Activated CD4-positive, alpha-beta T cell treated with anti-CD3 and anti-CD28 coated beads, Interleukin-2, amount 10 ng/mL, durations not matched to agents 24 days and 14 days (primary cell): ENCODE measurements at places on chromosomes 12 and 14. TPM values are rescaled to one million over a fixed set of nuclear protein-coding genes. Genes with fewer than 3 reads are reported as not detected.

- no peak overlapping the region for H3K4me3 ChIP-seq
- H3K36me3 ChIP-seq, result no peaks in the 10 kb centered on the region
- DNase-seq, result no peak
- H3K27ac ChIP-seq, result no peak overlapping the region
- H3K27me3 ChIP-seq, result peaks cover 5% of the 10 kb centered on the region
- peaks cover 2% of the 10 kb centered on the region for H3K4me1 ChIP-seq
These were observed 52.6 kb downstream of the RASSF8 start for GRCh38 chr12:26011099-26011498.

DNA sequence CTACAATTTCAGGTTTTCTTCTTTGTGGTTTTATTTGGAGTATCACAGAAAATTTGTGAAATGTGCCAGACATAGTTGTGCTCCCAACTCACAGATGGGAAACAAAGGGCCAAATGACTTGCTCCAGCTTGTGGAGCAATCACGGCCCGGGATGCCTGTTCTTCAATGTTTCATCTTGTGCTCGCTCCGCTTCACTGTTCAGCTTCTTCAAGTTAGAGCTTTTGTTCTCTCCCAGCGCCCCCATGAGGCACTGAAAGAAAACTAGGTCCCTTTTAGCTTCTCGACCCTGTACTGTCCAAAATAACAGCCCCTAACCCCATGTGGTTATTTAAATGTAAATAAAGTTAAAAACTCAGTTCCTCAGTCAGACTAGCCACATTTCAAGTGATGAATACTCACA is 187.9 kb upstream of the STXBP6 start:
- H3K4me3 ChIP-seq, result no peak overlapping the region
- no peak for DNase-seq
- H3K27ac ChIP-seq, result no peak overlapping the region
- no peaks in the 10 kb centered on the region for H3K4me1 ChIP-seq

DNA sequence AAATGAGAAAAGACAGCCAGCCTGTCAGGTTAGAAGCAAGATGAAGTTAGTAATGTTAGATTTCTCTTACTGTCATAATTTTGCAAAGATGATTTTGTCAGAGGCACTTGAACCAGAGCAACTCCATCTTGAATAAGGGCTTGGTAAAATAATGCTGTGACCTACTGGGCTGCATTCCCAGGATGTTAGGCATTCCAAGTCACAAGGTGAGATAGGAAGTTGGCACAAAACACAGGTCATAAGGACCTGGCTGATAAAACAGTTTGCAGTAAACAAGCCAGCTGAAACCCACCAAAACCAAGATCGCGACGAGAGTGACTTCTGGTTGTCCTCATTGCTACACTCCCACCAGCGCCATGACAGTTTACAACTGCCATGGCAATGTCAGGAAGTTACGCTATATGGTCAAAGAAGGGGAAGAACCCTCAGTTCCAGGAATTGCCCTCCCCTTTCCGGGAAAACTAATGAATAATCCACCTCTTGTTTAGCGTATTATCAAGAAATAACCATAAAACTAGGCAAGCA is 1313.5 kb upstream of the TMEM132C start:
- no peaks in the 10 kb centered on the region for H3K4me1 ChIP-seq
- DNase-seq, result no peak
- no peaks in the 10 kb centered on the region for H3K27me3 ChIP-seq

PRH2 gene
- total RNA-seq, result not detected in 2 replicates

GRCh38 chr14:104230119-104230815 is 91.9 kb downstream of the KIF26A start:
- peaks cover 5% of the 10 kb centered on the region for H3K36me3 ChIP-seq
- H3K4me3 ChIP-seq, result no peak overlapping the region
- DNase-seq, result no peak
- peaks cover 6% of the 10 kb centered on the region for H3K4me1 ChIP-seq

DNA sequence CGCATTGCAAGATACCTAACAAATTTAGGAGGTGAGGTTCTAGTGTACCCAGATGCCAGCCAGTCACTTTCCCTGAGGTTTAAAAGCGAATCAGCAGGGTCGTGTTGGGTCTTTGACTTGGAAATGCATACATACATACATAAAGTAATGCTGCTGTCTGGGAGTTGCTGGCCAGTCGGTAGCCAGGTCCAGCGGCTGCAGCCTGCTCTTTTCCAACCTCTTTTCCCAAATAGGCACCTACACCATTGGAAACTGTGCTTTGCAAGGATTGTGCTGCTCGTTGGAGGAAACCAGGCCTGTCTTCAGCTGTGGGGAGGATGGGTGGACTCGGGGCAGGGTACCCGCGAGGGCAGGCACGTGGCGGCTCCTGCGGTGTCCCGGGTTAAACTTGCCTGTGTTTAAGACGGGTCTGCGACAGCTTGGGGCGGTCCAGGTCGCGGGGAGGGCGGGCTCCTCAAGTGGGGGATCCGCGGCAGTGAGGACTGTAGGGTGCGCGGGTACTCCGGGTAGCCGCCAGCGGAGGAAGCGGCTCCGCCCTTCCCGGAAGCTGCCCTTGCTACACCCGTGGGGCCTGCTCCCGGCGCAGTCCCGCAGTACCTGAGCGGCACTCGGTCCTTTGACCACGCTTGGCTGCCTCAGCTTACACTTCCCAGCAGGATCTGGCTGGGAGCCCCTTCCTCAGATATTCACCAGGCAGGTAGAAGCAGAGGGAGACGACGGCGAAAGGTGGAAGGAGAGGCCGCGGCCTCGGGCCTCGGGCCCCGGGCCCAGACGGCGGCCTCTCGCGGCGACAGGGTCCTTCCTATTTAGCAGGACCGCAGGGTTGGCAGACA is 2.7 kb downstream of the TTC6 start:
- H3K36me3 ChIP-seq, result no peaks in the 10 kb centered on the region
- no peak for DNase-seq
- peaks cover 71% of the 10 kb centered on the region for H3K27me3 ChIP-seq
- no peak overlapping the region for H3K4me3 ChIP-seq
- no peak overlapping the region for H3K27ac ChIP-seq

GRCh38 chr14:89549381-89550125 is 132.5 kb upstream of the FOXN3 start:
- peaks cover 21% of the 10 kb centered on the region for H3K4me1 ChIP-seq
- no peak for DNase-seq
- no peaks in the 10 kb centered on the region for H3K27me3 ChIP-seq
- no peak overlapping the region for H3K4me3 ChIP-seq

OAS2 gene
- 111 and 118 TPM in 2 replicates for total RNA-seq

TUBA1A gene
- total RNA-seq, result 45.9 and 46.8 TPM in 2 replicates

DNA sequence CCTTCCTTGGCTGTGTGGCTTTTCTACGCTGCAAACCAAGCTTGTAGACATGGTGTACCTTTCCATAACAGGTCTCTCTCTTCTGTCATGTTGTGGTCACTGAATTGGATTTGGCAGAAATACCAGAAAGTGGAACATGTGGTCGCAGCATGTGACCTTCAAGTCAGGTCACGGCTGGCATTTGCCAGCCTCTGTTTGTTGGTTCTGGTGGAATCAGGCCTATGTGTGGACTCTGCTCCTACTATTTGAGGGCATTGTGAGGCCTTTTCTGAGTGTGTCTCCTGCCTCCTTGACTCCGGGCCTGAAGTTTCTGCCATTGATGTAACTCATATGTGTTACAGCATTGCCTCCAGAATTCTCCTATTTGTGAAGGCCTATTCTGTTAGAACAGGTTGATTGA is 116.7 kb downstream of the CACNA1C start:
- no peak overlapping the region for H3K27ac ChIP-seq
- no peaks in the 10 kb centered on the region for H3K36me3 ChIP-seq
- no peaks in the 10 kb centered on the region for H3K4me1 ChIP-seq
- H3K27me3 ChIP-seq, result peaks cover 3% of the 10 kb centered on the region
- DNase-seq, result no peak

DNA sequence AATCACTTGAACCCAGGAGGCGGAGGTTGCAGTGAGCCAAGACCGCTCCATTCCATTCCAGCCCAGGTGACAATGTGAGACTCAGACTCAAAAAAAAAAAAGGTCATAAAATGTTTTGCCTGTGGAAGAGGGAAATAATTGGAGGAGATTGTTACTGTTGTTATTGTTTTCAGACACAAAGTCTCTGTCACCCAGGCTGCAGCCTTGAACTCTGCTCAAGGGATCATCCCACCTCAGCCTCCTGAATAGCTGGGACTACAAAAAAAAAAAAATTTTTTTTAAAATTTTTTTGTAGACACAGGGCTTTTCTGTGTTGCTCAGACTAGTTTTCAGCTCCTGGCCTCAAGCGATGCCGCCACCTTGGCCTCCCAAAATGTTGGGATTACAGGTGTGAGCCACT is 33.9 kb downstream of the ARID2 start:
- peaks cover 9% of the 10 kb centered on the region for H3K4me1 ChIP-seq
- no peak overlapping the region for H3K4me3 ChIP-seq
- no peak overlapping the region for H3K27ac ChIP-seq
- no peak for DNase-seq

MGAT4C gene
- not detected in 2 replicates for total RNA-seq

GRCh38 chr14:73796893-73797542 is 54.6 kb upstream of the PTGR2 start:
- no peaks in the 10 kb centered on the region for H3K36me3 ChIP-seq
- H3K27ac ChIP-seq, result no peak overlapping the region
- no peak overlapping the region for H3K4me3 ChIP-seq
- H3K4me1 ChIP-seq, result no peaks in the 10 kb centered on the region

SERPINA9 gene
- total RNA-seq, result not detected in 2 replicates

- peaks cover 67% of the 10 kb centered on the region for H3K4me1 ChIP-seq
- DNase-seq, result peak; percentile 84
- H3K4me3 ChIP-seq, result peak overlapping the region; percentile 69
- peaks cover 8% of the 10 kb centered on the region for H3K27me3 ChIP-seq
- H3K27ac ChIP-seq, result peak overlapping the region; percentile 87
- H3K36me3 ChIP-seq, result peaks cover 28% of the 10 kb centered on the region
These were observed 72.7 kb downstream of the RIN3 start for GRCh38 chr14:92585981-92586937.

MYF6 gene
- not detected in 2 replicates for total RNA-seq

DNA sequence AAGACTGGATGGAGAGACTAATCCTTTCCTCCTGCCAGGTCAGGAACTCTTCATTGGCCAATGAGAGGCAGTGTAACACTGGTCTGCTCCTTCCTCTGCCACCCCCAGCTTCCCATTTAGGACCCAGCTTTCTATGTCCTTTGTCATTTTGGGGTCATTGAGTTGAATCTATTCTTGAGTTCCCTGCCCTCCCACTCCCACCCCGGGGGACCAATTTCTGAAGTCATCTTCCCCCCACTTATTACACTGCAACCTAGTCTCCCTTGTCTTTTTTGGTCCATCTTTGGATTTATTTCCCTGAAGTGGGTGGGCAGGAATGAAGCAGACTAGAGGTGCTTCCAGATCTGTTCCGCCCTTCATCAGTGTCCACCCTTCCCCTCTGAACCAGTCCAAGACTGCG is 7.6 kb upstream of the ITGA5 start:
- H3K4me1 ChIP-seq, result peaks cover 37% of the 10 kb centered on the region
- no peak overlapping the region for H3K4me3 ChIP-seq
- no peaks in the 10 kb centered on the region for H3K36me3 ChIP-seq
- H3K27ac ChIP-seq, result no peak overlapping the region
- DNase-seq, result no peak
- peaks cover 42% of the 10 kb centered on the region for H3K27me3 ChIP-seq

GRCh38 chr12:40224439-40225291 is at the start of gene LRRK2:
Gene LRRK2 (plus strand): TSS chr12:40224997. CDS start chr12:40225132, 135 bp downstream.
- peaks cover 5% of the 10 kb centered on the region for H3K4me1 ChIP-seq
- no peaks in the 10 kb centered on the region for H3K36me3 ChIP-seq
- peaks cover 51% of the 10 kb centered on the region for H3K27me3 ChIP-seq
- peak within 1 kb of the TSS; percentile 58 for H3K4me3 ChIP-seq

GRCh38 chr14:93106541-93107156 is 9.1 kb downstream of the ITPK1 start:
- peak overlapping the region; percentile 67 for H3K27ac ChIP-seq
- peaks cover 3% of the 10 kb centered on the region for H3K36me3 ChIP-seq
- H3K27me3 ChIP-seq, result no peaks in the 10 kb centered on the region
- H3K4me3 ChIP-seq, result no peak overlapping the region

DNA sequence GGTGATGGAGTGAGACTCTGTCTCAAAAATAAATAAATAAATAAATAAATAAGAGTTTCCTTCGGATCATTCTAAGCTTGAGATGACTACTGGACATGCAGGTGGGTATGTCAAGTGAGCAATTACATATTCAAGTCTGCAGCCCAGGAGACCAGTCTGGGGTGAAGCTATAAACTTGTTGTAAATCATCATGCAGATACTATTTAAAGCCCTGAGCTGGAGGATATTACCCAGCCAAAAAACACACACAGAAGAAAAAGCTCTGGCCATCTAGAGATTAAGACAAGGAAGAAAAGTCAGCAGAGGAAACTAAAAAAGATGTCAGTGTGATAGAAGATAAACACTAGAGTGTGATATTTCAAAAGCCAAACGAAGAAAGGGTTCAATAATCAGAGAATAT is 47.0 kb upstream of the PDZRN4 start:
- no peak overlapping the region for H3K4me3 ChIP-seq
- H3K27ac ChIP-seq, result no peak overlapping the region
- H3K27me3 ChIP-seq, result no peaks in the 10 kb centered on the region
- no peaks in the 10 kb centered on the region for H3K4me1 ChIP-seq
- DNase-seq, result no peak
- no peaks in the 10 kb centered on the region for H3K36me3 ChIP-seq

DNA sequence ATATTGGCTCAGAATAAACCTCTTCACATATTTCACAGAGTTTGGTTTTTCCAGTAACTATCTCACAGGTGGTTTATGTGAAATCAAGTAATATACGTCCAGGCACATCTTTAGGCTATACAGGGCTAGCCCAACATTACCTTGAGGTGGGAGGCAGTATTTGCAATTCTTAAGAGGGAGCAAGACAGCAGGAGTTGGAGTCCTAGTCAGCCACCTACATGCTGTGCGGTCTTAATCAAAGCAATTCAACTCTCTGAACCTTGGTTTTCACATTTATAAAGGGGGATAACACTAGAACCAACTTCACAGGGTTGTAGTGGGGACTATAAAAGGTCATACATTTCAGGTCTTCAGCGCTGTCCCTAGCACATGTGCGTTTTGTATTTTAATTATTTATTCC is 73.5 kb upstream of the FICD start:
- H3K27me3 ChIP-seq, result no peaks in the 10 kb centered on the region
- DNase-seq, result no peak
- peaks cover 2% of the 10 kb centered on the region for H3K4me1 ChIP-seq
- no peaks in the 10 kb centered on the region for H3K36me3 ChIP-seq
- H3K4me3 ChIP-seq, result no peak overlapping the region

GRCh38 chr14:63231766-63232165 is 27.5 kb downstream of the RHOJ start:
- H3K27me3 ChIP-seq, result peaks cover 2% of the 10 kb centered on the region
- DNase-seq, result no peak
- H3K27ac ChIP-seq, result no peak overlapping the region
- no peaks in the 10 kb centered on the region for H3K4me1 ChIP-seq
- H3K4me3 ChIP-seq, result no peak overlapping the region

TAC3 gene
- 0.57 TPM in 1 of 2 replicates, not detected in the other for total RNA-seq

MYG1 gene
- 104 and 108 TPM in 2 replicates for total RNA-seq

DNA sequence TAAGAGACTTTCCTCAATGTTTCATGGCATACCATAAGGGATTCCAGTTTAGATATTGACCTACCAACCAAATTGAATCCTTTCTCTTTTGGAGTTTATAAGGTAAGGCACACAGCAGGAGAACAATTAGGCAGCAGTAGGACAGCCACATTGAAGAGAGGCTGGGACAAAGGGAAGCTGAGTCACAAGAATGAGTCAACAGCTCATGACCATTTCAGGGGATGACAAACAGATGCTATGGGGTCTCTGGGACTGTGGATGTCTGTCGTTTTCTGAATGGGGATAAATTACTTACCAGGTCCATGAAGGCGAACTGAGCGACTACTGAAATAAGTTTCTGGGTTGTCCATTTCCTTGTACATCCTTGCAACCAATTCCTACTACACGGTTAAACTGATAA is 48.6 kb upstream of the E2F7 start:
- H3K36me3 ChIP-seq, result no peaks in the 10 kb centered on the region
- H3K27ac ChIP-seq, result no peak overlapping the region
- no peak for DNase-seq
- no peaks in the 10 kb centered on the region for H3K27me3 ChIP-seq

GRCh38 chr12:49028666-49029275 is 10.2 kb upstream of the PRKAG1 start:
- DNase-seq, result no peak
- H3K27me3 ChIP-seq, result no peaks in the 10 kb centered on the region
- no peak overlapping the region for H3K27ac ChIP-seq
- H3K36me3 ChIP-seq, result peaks cover 67% of the 10 kb centered on the region
